Hepatocyte (in vitro differentiated cells): ENCODE measurements at places on chromosomes 1 and 21.

DNA sequence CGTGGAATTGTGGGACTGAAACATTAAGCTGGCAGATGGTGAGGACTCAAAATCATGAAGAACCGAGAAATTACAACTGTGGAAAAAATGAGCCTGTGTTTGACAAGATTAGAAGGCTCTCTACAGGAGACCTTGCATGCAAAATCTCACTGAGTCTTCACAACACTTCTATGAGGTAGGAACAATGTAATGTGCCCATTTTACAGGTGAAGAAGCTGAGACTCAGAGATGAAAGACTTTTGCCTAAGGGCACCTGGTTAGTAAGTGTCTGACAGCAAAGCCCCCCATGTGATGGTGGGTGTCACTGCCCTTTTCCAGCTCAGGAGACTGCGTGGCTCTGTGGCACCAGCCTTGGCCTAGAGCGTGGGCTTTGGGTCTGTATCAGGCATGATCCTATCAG lies 21.0 kb downstream of the OPRD1 start:
- H3K36me3 ChIP-seq, result no peaks in the 10 kb centered on the region
- H3K4me3 ChIP-seq, result no peak overlapping the region
- DNase-seq, result no peak
- H3K27me3 ChIP-seq, result no peaks in the 10 kb centered on the region

- H3K27ac ChIP-seq, result no peak overlapping the region
- H3K36me3 ChIP-seq, result no peaks in the 10 kb centered on the region
- peaks cover 7% of the 10 kb centered on the region for H3K4me1 ChIP-seq
- H3K27me3 ChIP-seq, result peaks cover 80% of the 10 kb centered on the region
Measured at GRCh38 chr1:228006034-228006785, 588 bp upstream of the WNT3A start.

- no peaks in the 10 kb centered on the region for H3K4me1 ChIP-seq
- H3K27ac ChIP-seq, result no peak overlapping the region
- no peaks in the 10 kb centered on the region for H3K36me3 ChIP-seq
Measured at GRCh38 chr1:231643071-231643934, 16.7 kb downstream of the DISC1 start.

DNA sequence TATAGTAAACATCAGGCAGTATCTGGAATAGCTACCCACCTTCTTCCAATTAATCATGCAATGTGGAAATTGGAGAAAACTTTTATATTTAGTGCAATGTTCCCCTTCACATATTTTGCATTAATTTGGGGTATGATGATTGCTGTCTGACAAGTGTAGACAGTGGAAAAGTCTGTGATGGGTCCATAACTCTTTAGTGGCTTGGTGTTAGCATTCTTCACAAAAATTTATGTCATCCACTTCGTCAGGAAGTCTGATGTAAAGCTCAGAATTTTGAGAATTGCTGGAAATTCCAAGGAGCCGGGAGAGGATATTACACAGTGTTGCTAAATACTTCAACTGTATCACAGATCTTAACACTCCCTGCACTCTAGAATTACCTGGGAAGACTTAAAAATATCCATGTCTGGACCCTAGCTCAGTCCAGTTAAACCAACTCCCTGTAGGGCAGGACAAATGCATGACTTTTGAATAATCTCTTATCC lies 549.7 kb upstream of the PLXNA2 start:
- no peak overlapping the region for H3K4me3 ChIP-seq
- no peaks in the 10 kb centered on the region for H3K27me3 ChIP-seq
- no peak overlapping the region for H3K27ac ChIP-seq
- no peaks in the 10 kb centered on the region for H3K36me3 ChIP-seq
- DNase-seq, result no peak
